ENCODE measurements at places on chromosomes 1 and 21. TPM values are rescaled to one million over a fixed set of nuclear protein-coding genes. Genes with fewer than 3 reads are reported as not detected.

DNA sequence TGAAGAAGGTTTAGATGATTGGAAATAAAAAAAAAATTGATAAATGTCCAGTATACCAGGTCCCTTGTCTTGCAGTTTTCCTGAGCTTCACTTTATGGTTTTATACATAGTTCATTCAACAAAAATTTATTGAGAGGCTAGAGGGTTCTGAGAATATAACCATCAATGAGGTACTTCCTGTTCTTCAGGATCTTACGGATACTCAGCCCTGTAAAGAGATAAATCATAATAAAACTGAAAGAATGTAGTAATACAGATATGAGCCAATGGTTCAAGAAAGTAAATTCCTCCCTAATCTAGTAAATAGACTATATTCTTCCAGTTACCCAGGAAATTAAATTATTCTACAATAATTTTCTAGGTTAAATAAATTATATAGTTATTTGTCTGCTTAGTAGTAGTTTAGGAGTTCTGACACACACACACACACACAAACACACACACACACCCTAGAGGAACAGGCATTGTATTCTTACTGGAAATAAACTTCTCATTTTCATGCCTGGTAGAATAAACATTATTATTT lies 70.4 kb upstream of the HMCN1 start:
- DNase-seq, result no peak

DNA sequence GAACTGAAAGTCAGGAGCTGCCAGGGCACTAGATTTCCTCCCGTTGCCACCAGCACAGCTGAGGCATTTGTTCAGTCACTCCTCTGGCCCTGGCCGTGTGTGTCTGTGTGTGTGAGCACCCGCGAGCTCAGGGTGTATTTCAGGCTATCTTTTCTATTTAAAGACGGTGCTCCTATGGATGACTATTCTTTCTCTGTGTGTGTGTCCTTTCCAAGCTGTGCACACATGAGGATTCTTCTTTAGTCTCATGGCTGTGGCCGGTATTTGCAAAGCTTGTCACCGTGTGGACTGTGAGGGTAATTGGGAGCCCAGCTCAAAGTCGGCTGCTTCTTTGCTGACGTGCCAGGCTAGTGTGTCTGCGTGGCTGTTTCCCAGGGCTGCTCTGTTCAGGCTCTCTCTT lies 3.0 kb upstream of the KCND3 start:
- DNase-seq, result no peak

Gene XCL2
- total RNA-seq, result 2.0 TPM

- no peak for DNase-seq
These were observed 682.2 kb upstream of the ADGRL2 start for GRCh38 chr1:81118550-81118949.

- DNase-seq, result no peak
These were observed 37.0 kb downstream of the PCSK9 start for GRCh38 chr1:55076356-55076755.

DNA sequence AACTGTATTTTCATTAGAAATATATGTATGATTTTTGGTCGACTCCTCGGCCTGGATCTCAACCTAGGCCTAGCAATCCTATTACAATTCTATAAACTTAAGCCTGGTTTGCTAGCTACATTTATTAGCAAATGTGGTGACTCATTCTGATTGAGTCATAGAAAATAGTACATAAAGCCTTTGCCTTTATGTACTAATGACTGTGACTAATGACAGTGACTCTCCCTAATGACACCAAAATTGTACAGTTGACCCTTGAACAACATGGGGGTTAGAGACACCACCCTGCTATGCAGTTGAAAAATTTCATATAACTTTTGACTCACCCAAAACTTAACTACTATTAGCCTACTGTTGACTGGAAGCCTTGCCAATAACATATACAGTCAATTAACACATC lies 78.9 kb downstream of the CLEC20A start:
- DNase-seq, result no peak

GRCh38 chr1:219686171-219686570 lies 73.3 kb upstream of the ZC3H11B start:
- DNase-seq, result no peak

GRCh38 chr1:26254404-26254803 lies 20.4 kb downstream of the CEP85 start:
- no peak for DNase-seq

Gene USF1
- total RNA-seq, result 67.6 TPM

- no peak for DNase-seq
These were observed 34.7 kb upstream of the SELENON start for GRCh38 chr1:25765136-25765922.
